ENCODE measurements at places on chromosomes 7 and 10.

- DNase-seq = peak; percentile 19
Observed at GRCh38 chr10:125016611-125017202, 74.8 kb downstream of the ZRANB1 start.

- no peak for DNase-seq
Observed at GRCh38 chr10:121332829-121333765, 265.1 kb downstream of the FGFR2 start.

- no peak for DNase-seq
Observed at GRCh38 chr10:119670717-119671116, 19.5 kb downstream of the BAG3 start.

- no peak for DNase-seq
Observed at GRCh38 chr7:112206991-112207592, 597 bp downstream of the ZNF277 start.

GRCh38 chr10:128739930-128740329 is 613.7 kb upstream of the MKI67 start:
- no peak for DNase-seq

- no peak for DNase-seq
Observed at GRCh38 chr7:158241919-158242318, 345.7 kb downstream of the PTPRN2 start.

DNA sequence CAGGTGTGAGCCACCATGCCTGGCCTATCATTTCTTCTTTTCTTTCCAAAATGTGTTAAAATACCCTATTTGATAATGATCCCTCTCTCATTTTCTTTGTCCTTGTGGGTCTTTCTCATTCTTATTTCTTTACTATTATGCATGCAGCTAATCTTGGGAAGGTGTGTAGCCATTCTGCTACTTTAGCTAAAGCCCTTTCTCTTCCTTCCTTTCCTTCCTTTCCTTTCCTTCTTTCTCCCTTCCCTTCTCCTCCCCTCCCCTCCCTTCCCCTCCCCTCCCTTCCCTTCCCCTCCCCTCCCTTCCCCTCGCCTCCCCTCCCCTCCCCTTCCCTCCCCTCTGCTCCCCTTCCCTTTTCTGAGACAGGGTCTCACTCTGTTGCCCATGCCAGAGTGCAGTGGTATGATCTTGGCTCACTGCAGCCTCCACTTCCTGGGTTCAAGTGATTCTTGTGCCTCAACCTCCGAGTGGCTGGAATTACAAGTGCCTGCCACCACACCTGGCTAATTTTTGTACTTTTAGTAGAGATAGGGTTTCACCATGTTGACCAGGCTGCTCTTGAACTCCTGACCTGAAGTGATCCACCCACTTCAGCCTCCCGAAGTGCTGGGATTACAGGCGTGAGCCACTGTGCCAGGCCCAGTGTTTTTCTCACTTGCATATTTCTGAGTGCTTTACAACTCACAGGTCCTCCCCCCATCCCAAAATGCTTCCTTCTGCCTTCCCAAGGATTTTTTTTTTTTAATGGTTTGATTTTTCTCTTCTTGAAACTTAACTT is 42.3 kb downstream of the HIP1 start:
- DNase-seq = no peak

- peak; percentile 78 for DNase-seq
Observed at GRCh38 chr7:130961128-130961601, 227.2 kb upstream of the KLF14 start.

DNA sequence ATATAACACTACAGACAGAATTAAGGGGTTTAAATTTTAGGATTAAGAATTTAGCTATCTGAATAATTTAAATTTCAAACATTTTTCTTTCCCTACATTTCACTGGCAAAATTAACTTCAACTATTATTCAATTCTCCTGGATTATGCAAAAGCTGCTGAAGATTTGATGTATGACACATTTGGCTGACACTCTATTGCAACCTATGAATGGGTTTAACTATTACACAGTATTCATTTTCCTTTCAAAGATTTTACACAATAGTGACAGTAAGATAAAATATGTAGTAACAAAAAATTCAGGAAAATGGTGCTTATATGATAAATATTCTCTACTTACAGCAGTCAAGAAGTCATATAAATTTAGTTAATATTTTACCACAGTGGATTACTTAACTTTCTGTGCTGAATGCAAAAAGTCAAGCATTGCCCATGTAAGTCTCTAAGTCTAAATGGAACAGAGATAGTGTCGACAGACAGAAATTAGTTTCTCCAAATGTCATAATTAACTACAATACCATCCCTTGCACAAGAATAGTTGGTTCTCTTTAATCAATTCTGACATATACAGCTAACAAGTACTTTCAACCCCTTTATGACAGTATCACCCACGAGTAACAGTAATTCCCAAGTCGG is 194.1 kb upstream of the FRMD4A start:
- DNase-seq = no peak

DNA sequence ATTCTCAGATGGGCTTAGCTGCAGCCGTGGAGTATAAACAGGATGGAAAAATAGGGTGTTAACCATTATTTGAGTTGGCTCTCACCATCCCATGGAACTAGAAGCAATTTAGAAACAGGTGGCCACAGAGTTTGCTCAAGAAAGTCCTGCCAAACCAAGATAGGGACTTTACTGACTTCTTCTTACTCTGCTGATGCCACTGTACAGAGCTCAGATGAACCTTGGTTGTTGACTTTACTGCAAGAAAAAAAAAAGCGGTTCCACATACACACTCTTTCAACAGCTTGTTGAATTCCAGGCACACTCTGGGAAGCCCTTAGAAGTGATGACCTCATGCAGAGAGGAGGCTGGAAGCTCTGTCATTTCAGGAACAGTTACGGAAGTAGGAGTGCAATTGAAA is 753.4 kb downstream of the NRG3 start:
- DNase-seq = no peak

GRCh38 chr7:138565071-138565450 is 105.0 kb downstream of the TRIM24 start:
- DNase-seq = no peak

DNA sequence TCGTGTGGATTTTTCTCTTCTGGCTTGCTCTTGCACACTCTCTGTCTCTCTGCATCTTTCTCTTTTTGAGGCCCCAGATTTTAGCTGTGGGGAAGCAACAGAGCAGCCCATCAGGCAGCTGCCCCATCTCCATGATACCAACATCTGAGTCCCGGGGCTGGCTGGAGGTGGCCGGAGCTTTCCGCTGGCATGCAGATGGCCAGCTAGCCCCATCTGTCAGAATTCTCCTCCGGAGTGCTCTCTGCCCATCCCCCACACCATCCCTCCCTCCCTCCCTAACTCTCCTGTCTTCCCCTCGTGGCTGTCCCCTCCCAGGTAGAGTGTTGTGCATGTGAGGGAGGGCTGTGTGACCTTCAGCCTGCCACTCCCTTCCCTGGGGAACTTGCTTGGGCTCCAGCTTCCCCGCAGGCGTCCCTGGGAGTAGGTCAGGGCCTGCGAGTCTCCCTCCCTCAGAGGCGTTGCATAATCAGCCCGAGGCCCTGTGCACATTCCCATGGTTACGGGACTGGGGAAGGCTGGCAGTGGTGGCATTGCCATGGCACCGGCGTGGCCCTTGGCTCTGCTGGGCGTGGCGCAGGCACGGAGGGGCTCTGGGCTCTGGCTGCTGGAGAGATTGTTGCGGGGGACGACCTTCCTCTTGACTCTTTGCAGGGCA is 24.7 kb downstream of the GHRHR start:
- DNase-seq = no peak

DNA sequence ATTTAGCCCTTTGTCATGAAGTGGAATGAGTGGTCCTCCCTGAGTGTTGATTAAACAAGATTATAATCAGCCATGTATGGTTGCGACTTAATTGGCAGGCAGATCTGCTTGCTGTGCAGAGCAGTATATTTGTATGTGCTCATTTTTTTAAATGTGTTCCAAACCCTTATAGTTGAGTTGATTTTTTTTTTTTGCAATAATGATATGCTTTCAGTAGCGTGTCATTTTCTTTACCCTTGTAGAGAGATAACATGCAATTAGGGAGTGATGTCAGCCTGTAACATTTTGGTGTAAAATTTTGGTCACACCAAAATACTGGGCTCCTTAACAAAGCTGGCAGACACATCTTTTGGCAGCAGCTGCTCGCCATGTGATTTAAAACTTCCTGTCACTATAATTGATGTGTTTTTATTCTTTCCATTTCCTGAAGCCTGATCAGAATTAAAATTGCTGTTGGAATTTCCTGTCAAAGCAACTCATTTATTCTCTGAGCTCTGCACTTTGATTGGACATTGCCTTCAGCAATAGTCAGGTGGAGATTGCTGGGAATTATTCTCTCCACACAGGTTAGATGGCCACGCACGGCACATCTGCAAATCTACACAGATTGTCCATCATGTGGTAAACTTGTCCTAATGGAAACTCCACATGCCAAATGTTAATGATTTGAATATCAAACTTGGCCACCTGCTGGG is 125.3 kb downstream of the DYNC1I1 start:
- DNase-seq = no peak

DNA sequence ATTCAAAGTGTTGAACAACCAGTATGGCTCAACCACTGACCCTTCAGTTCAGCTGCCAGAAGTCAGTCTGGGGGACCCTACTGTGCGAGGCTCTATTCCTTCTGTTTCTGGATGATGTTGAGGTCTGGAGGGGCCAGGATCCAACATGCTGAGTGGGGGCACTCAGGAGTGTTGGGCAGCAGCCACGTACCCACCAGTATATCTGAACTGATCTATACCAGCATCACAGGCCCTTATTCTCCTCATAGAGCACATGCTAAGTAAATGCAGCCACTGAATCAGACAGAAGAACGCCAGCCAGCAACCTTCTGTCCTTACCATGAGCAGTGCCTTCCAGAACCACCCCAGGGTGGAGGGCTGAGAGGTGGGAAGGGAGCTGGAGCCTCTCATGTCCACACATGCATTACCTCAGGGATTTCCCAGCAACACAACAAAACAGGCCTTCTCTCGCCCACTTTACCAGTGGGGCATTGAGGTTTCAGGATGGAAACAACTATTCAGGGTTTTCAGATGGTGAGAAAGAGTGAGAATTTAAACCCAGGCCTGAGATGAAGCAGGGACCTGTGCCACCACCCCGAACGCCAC is 6.8 kb upstream of the MSMB start:
- no peak for DNase-seq

DNA sequence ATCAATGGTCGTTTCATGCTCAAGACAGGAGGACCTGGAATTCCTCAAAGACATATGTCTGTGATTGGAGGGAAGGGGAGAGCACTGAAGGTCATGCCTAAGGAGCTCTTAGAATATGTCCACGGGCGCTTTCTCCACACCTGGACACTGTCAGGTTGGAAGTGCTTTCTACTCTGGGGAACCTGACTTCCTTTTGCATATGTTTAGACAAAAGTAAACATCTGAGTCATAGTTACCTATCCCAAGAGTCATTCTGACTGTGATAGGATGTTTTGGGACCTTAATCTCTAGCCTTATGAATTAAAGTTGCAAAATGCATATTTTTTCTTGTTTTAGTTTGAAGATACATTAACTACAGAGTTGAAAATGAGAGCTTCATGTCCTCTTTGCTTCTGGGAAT is 251.7 kb downstream of the KLF6 start:
- DNase-seq = no peak

GRCh38 chr7:158355456-158356065 is 232.1 kb downstream of the PTPRN2 start:
- no peak for DNase-seq

GRCh38 chr7:28174901-28175661 is 5.5 kb downstream of the JAZF1 start:
- no peak for DNase-seq

DNA sequence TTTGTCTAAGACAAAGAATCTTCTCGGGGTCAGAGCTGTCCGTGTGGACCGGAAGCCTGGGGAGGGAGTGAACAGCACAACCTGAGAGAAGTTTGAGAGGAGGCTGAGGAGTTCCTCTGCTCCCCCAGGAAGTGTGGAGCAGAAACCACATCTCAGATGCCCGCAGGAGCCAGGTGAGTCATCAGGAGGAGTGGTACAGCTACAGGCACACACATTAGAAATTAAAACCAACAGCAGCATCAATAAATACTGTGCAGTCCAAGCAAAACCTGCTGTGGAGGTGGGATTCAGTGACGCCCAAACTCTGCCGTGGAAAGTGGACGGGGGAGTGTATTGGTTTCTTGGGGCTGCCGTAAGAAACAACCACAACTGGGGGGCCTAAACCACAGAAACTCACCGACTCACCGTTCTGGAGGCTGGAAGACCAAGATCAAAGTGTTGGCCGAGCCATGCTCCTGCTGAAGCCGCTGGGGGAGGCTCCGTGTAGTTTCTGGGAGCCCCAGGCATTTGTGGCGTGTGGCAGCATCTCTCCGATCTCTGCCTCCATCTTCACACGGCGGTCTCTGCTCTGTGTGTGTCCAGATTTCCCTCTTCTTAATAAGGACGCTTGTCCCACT is 31.2 kb upstream of the GARS1 start:
- DNase-seq = no peak

DNA sequence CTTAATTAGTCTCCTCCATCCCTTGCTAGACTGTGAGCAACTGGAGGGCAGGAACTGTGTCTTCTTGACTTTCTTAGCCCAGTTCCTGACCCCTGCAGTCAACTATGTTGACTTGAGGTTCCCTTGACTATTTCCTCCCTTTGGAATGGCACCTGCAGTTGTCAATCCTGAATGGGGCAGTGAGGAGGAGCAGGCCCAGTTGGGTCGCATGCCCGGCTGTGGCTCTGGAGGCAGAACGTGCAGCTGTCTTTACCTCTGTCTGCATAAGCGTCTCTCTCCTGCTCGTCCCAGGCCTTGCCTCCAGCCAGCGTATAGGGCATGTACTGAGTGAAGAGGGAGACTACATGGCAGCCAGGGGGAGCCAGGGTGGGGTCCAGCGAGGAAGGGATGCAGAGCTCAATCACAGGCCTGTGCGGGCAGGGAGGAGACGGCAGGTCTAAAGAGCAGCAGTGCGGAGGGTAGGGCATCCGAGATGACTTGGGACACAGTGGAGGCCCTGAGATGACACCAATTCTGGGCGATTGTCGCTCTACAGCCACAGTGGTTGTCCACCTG is 26.8 kb downstream of the PYROXD2 start:
- no peak for DNase-seq

GRCh38 chr10:124287071-124287685 is 131.5 kb downstream of the OAT start:
- no peak for DNase-seq

- no peak for DNase-seq
Observed at GRCh38 chr7:142969183-142969582, 7.0 kb upstream of the KEL start.

DNA sequence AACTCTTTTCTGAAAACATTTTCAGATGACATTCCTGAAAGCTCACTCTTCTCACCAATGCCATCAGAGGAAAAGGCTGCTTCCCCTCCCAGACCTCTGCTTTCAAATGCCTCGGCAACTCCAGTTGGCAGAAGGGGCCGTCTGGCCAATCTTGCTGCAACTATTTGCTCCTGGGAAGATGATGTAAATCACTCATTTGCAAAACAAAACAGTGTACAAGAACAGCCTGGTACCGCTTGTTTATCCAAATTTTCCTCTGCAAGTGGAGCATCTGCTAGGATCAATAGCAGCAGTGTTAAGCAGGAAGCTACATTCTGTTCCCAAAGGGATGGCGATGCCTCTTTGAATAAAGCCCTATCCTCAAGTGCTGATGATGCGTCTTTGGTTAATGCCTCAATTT is 16.5 kb downstream of the ANLN start:
- DNase-seq = no peak

Data from stromal cell of bone marrow (primary cell).